ENCODE measurements at places on chromosomes 7 and 10.

DNA sequence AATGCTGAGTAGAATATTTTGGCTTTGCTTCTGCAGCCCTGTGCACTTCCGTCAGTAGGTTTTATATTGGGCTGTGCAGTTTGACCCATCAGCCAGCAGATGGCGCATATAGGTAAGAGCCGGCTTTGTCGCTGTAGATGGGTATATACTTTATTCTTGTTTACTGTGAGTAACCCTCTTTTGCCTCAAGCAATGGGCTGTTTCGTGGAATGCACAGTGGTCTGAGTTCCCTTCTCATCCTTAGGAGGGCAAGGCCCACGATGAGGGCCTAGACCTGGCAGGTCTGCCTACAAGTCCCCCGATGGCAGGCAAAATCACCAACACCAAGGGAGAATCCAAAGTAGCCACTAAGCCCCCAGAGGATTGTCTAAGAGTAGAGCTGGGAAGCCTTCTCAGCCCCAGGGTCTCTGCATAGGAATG lies 1002.9 kb upstream of the KCND2 start:
- no peak for DNase-seq

DNA sequence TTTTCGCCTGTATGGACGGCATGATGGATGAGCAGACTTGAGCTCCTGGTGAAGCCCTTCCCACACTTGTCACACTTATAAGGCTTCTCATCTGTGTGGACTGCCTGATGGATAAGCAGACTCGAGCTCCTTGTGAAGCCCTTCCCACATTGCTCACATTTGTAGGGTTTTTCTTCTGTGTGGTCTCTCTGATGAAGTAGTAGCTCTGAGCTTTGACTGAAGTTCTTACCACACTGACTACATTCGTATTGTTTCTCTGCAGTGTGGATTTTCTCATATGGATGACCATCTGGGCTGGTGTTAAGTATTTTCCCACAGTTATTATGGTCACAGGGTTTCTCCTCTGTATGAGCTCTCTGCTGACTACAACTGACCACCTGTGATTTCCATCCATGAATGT lies 17.2 kb downstream of the ZNF239 start:
- no peak for DNase-seq

- DNase-seq, result no peak
Measured at GRCh38 chr7:106534271-106534846, 126.6 kb downstream of the CCDC71L start.

DNA sequence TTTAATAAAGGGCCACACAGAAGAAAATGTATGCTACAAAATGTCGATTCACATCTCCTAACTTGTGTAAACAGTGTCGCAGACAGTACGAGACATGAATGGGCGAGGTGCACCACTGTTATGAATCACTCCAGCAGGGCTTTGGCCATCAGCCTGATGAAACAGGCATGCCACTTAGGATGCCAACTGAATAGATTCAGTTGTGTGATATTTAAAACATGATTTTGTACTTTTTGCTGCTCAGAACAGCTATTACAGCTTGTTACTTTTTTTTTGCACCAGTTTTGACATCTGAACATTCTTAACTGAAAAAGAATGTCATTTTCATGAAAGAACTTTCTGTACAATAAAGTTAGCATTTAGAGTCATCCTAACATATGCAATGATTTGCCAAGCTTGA lies 138.1 kb downstream of the VTI1A start:
- DNase-seq, result no peak

- DNase-seq, result no peak
Measured at GRCh38 chr7:84073186-84073875, 121.3 kb downstream of the SEMA3A start.

DNA sequence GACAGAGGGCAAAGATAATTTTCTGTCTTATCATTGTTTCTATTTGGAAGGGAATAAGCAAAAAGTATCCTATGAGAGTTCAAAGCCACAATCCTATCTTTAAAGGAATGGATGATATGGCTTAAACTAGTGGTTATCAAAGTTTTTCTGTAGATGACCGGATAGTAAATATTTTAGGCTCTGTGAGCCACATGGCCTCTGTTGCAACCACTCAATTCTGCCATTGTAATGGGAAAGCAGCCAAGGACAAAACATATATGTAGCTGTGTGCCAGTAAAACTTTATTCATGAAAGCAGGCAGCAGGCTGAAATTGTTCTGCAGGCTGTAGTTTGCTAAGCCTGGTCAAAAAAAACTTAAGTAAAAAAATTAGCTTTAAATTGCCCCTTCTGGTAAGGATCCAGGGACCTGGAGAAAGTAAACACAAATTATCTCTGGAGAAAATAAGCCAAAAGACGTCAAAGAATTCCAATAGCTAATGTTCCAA lies 73.3 kb downstream of the THSD7A start:
- DNase-seq, result no peak

DNA sequence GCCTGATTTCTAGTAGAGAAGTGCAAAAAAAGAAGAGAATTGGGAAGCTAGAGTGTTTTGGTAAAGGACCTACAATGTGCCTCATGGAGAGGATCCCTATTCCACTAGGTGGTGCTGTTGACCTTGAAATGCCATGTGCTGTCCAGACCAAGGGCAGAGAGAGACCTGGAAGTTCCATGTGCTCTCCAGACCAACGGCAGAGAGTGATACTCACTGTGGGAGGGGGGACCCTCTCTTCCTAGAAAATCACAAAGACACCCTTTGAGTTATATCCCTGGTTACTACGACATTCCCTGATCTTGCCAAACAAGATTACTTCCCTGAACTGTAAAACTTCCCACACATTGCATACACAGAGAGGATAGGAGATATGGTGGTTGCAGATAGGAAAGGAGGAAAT lies 212.7 kb upstream of the ZNF804B start:
- no peak for DNase-seq

DNA sequence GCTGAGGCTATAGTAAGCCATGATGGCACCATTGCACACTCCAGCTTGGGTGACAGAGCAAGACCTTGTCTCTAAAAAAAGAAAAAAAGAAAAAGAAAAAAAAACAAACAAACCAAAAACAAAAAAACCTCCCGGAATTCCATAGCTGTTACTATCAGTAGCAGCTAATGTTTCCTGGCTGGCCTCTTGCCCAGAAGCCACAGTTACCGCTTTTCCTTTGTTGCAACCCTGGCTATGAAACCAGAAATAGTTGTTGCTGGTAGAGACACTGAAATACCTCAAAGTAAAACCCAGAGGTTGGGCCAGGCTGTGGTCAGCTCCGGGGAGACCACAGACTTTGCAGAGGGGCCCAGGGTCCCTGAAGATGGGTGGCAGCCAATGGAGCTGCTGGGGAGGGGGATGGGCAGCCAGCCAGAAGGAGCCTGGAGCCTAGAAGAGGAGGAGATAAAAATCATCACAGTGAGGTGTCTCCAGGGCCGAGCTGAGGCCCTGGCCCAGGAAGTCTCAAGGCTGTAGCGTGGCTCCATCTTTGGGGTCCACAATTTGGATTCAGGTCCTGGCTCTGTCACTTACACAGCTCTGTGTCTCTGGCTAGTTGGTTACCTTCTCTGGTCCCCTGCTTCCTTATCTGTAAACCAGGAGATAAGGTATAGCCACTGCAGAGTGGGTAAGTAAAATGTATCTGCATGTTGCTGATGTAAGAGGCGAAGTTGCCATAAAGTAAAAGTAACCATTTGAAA lies 3.4 kb upstream of the CHST12 start:
- peak; percentile 75 for DNase-seq

Measured in natural killer cell treated with Interleukin-12 subunit alpha and Interleukin-12 subunit beta and Interleukin-15 and Interleukin-18, amount 100 ng/mL, for 72 hours (primary cell).